Stimulated activated CD4-positive, alpha-beta T cell treated with anti-CD3 and anti-CD28 coated beads, Interleukin-15, amount 100 ng/mL, for 24 hours (primary cell): ENCODE measurements at places on chromosomes 1 and 21.

GRCh38 chr1:209457401-209458125 is 126.0 kb upstream of the CAMK1G start:
- no peak for DNase-seq

DNA sequence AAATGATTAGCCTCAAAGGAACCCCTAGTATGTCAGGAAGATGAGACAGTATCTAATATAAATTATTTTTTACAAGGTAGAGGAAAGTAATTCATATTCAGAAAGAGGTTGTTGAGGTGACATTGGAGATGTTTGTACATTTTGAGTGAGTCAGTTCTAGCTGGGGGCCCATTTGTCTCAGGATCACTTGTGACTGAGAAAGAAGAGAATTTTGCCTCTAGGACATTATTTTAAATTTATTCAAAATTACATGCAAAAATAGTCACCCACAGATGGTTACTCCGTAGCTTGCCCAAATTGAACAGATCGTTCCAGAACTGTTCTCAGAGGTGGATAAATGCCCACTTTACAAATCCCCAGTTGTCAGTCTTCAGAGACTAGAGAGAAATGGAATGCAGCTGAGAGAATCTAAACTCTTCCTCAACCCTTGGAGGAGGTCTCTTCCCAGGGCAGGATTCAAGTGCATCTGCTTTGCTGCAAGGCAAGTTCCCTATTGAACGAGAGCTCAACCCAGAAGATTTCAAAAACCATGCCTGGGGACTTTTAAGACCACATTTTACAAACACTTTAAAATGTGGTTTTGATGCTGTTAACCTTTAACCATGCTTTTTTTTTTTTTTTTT is 987.8 kb upstream of the ADAMTS5 start:
- no peak for DNase-seq

GRCh38 chr1:98677288-98677687 is 15.8 kb downstream of the SNX7 start:
- no peak for DNase-seq

DNA sequence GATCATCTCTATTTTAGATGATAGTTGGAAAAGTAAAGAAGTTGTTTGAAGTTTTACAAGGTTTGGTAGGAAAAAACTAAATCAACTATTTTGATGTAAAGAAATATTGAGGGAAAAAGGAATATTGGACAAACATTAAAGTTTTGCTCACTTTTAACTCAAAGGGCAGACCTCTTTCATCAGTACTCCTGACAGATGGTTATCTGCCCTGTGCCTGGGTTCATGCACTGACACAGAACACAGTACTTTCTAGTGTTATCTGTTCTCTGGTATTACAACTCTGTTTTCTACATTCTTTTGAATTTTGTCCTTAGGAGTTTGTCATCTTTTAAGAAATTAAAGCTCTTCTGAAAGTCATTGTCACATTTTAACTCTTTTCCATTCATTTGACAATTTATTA is 118.7 kb downstream of the POU2F1 start:
- DNase-seq, result no peak

- DNase-seq, result no peak
Measured at GRCh38 chr21:42835611-42836401, 43.5 kb downstream of the WDR4 start.

GRCh38 chr1:235215453-235215852 is 54.4 kb upstream of the RBM34 start:
- no peak for DNase-seq

DNA sequence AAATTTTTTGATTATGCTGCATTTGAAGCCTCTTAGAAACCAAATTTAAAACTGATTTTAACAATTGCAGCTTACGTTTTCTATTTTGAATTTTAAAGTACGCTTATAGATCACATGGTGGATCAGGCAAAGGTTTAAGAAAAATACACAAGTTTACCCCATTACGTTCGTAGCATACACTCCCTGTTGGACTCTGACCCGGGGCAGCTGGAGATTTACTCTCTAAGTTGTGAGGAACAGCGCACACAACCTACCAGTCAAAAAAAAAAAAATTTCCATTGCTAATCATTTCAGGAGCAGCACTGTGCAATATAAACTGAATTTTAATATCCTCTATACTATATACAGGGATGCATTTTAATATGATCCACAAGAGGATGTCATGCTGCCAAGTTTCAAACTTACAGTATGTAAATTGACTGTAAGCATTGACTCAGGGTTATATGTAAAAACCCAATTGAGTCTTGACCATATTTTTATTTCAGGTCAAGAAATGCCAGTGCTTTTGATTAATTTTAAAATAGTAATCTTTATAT is 20.4 kb downstream of the CSDE1 start:
- DNase-seq, result no peak

GRCh38 chr1:52825868-52826267 is 16.7 kb upstream of the ZYG11A start:
- no peak for DNase-seq

- DNase-seq, result no peak
Measured at GRCh38 chr1:189496768-189497167, 980.9 kb downstream of the BRINP3 start.

DNA sequence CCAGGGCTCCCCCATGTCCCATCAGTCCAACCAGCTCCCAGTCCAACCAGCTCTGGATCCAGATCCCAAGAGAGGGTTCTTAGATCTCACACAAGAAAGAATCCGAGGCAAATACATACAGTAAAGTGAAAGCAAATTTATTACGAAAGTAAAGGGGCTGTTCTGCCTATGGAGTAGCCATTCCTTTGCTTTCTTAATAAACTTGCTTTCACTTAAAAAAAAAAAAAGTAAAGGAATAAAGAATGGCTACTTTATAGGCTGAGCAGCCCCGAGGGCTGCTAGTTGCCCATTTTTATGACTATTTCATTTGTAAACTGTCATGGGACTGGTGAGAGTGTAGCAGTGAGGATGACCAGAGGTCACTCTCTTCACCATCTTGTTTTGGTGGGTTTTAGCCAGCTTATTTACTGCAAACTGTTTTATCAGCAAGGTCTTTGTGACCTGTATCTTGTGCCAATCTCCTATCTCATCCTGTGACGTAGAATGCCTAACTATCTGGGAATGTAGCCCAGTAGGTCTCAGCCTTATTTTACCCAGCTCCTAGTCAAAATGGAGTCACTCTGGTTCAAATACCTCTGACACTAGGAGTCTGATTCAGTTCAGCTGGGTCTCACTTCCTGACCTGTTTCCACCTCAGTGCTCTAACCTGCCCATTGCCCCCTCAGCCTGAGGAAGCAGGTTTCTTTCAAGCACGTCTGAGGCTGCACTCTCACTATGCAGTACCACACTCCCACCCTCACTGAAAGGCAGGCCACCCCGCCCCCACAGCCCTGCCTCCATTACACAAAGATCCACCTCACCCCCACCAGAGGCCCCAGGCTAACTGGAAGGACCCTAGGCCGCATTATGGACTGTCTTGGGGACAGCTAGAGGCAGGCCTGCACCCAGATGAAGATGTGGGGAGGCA is 26.5 kb upstream of the ATP2B4 start:
- no peak for DNase-seq

DNA sequence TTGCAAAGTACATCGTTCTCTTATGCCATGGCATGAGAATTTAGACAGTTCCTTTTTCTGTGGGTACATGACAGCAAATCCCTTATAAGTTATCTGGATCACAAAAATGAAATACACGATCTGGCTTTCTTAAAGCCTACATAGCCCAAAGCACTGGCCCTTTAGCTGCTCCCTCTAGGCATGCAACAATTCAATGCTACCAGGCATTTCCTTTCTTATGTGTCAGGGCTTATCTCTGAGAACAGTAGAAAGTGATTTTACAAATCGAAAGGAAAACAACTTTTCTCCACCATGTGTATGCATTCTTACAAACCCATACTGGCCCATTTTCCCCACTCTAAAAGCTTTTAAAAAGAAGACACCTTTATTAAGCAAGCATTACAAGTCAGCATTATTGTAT is 139.7 kb downstream of the GRIK1 start:
- no peak for DNase-seq

- DNase-seq, result no peak
Measured at GRCh38 chr1:92969517-92969916, 8.3 kb upstream of the DIPK1A start.

- DNase-seq, result no peak
Measured at GRCh38 chr1:29984166-29984861, 739.1 kb downstream of the MATN1 start.

- peak; percentile 41 for DNase-seq
Measured at GRCh38 chr1:25922971-25923552, 16.8 kb upstream of the STMN1 start.

DNA sequence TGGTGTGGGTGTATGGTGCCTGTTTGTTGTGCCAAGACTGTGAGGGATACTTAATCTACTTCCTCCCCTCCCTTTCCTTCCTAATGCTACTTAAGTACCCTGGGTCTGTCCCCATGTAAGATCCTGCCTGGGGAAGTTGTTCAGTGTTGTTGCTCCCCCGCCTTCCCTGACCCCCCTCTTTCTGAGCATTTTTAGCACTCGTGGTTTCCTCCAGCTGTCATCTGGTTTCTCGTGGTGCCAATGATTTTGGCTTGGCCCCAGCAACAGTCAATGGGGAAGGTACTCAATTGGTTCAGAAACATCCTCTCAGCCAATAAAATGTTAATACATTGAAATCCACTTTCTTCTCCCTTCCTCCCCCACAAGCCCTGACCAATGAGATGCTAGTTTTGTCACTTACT is 8.0 kb upstream of the B4GALT3 start:
- peak; percentile 72 for DNase-seq

DNA sequence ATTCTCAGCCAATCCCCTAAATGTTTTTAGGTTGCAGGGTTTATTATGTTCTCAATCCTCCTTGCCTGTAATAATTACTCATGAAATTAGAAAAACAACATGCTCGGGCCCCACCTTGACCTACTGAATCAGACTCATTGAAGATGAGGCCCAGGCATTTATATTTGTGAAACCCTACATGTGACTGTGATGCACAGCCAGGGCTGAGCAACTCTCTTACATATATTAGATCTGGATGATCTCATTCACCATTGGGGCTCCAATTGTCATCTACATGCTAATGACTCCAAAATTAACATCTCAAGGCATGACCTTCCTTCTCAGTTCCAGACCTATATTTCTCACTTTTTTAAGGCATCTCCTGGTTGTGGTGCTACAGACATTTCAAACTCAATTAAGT is 103.3 kb downstream of the WDR3 start:
- DNase-seq, result no peak
